ENCODE measurements at places on chromosomes 4 and X.

DNA sequence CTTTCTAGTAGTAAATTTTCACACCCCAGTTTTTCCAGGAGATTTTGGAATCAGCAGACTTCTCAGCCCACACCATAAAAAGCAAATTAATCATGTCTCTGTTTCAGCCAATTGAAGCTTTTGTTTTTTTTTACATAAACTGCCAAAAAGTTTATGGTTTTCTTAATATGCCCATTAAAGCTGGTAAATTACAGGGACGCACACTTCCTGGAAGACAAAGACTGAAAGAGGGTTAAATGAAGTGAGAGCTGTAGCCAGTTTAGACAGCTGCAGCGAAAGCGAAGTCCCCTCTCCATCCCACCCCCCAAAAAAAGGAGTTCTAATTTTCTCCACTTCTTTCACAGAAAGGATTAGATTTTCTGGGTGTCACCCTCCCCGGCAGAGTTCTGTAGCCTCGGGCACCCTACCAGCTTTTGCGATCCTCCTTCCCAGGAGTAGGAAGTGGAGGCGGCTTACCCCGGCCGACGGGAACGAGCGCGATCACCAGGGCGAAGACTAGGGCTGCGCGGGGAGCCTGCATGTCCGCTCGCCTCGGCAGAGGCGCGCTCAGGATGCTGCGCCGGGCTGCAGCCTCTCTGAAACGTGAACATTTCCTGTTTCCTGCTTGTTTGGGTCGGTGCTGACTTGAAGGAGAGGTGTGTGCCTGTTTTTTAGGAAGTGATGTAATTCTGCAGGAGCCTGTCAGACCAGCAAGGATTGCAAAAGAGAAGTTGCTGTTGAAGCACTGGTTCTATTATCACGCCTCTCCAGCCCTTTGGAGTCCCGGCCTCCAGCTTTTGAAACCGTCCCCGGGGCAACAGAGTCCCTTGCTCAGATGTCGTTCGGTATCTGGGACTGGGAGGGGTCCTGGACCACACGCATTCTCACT is at the start of gene TMEM154:
Gene TMEM154 (minus strand): TSS at position 584 of the 868 bp plus-strand sequence. CDS start 64 bp downstream, at position 520.
- peak; percentile 16 for DNase-seq

DNA sequence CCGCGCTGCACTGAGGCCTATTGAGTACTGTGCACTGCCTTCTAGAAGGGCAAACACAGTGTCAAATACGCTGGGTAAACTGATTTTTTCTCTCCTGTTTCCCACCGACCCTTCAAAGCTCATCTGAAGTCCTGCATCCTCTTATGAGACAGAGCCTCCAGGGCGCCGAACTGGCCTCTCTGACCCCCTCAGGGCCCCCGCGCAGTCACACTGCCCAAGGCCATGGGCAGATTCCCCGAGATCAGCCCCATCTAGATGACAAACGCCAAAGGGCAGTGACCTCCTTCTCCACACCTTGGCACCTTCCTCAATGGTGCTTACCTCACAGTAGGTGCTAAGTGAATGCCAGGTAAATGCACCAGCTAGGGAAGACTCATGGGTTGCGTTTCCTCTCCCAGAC is 34.4 kb downstream of the CHST7 start:
- DNase-seq: no peak

- DNase-seq: no peak
Measured at GRCh38 chr4:189090174-189090814, 850.4 kb upstream of the FRG1 start.

DNA sequence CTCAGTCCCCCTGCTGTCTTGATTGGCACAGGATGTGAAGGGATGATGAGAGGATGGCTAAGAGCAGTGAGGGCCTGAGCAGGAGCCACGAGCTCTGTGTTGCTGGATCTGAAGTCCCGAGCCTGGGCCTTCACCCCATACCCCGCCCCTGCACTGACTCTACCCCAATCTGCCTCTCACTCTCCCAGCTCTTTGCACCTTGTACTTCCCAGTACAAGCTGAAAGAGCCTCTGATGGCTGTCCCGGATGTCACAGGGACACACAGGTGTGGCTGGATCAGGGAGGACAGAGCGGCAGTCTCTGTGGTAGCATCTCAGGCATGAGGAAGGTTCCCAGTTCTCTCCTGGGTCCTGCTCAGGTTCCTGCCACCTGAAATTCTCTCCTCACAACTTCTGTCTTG is 103.6 kb downstream of the CHIC2 start:
- DNase-seq: no peak

DNA sequence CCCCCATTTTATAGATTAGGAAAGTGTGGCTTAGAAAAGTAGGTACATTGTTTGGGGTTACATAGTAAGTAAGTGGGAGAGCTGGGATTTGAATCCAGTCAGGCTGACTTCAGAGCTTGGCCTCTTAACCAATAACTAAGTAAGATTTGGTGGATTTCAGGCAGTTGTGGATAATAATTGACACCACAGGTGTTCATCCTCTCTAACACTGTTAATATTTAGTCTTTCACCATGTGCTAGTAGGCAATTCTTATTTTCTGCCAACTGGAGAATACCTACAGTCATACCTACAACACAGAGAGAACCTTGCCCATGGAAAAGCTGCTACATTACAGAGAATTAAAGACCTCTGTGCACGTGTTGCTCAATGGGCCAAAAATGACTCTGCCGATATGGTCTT is 89.5 kb downstream of the DIAPH2 start:
- no peak for DNase-seq

DNA sequence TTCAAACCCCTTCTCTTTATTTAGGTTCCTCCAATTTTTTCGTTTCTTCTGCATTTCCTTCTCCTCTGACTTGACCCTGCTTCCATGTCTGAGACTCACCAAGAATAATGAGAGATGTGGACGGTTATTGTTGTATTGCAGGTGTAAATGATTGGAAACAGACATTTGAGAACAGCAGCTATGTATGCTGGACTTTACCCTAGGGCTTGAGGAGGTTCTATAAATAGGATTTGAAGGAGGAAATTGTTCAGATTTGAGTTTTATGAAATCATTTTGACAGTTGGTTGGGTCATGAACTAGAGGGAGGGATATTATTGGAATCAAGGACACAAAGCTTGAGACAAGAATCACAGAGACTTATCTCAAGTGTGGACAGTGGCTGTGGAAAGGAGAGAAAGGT is 614.6 kb upstream of the CPEB2 start:
- DNase-seq: no peak

- no peak for DNase-seq
Measured at GRCh38 chr4:112213091-112213490, 18.5 kb upstream of the AP1AR start.

DNA sequence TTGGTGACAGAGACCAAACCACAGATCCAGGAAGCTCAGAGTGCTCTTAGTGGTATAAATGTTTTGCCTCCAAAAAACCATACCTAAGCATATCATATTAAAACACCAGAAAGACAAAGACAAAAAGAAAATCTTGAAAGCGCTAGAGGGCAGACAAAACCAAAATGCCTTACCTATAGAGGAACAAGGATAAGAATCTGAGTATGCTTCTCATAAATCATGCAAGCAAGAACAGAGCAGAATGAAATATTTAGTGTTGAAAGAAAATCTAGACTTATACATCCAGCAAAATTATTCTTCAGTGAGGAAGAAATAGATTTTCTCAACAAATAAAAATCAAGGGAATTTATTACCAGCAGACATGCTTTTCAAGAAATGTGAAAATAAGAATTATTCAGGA is 941.0 kb upstream of the INTU start:
- DNase-seq: no peak

- no peak for DNase-seq
Measured at GRCh38 chr4:145804116-145804515, 124.2 kb downstream of the C4orf51 start.

GRCh38 chrX:85992811-85993229 is 54.5 kb downstream of the CHM start:
- no peak for DNase-seq

GRCh38 chr4:156558373-156559025 is 413.1 kb downstream of the PDGFC start:
- no peak for DNase-seq

DNA sequence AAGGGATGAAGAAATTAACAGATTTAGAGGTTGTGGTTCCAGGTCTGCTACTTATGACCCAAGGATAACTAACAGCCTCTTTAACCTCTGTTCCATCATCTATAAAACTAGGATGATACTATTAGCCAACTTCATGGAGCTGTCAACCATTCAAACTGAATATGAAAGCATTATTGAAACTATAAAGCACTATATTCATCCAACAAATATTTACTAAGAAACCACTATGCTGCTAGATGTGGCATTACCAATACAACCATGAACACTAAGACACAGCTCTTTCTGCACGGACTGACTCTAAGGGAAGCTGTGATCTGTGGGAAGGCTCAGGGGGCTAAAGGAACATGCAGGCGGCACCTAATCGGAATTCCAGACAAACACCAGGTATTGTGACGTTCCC is 66.0 kb downstream of the APBB2 start:
- no peak for DNase-seq

DNA sequence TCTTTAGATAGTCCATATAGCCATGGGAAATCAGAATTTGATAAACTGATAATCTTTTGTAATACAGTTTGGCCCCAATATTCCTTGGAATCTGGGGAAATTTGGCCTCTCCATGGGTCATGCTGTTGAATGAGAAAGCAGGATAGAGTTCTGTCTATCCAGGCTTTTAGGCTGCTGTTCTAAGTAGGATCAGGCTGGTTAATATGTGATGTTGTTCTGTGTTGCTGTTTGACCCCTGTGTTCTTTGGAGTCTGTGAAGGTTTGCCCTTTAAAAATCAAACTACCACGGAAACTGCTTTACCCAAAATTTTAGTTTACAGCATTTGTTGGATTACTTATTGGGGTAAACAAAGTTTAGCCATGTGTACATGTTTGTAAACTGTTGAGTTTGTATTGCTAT is 114.5 kb downstream of the ZNF330 start:
- DNase-seq: no peak

- no peak for DNase-seq
Measured at GRCh38 chr4:70583952-70584834, 7.9 kb upstream of the AMBN start.

DNA sequence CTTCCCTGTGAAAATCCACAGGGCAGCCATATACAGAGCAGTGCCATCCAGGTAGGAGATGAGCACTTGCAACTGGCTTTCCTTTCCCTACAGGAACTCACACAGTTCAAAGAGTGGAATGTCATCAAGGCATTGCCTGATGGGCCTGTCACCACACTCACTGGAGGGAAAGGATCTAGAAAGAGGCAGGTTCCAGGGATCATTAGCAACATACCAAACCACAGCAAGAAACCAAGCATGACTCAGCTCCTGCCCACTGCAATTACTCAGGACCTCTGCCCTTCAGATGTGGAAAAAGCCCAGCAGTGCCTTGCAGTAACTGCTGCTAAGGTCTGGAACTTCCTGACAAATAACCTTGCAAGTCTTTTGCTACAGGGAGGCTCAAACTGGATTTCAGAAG is 101.2 kb downstream of the ZNF674 start:
- no peak for DNase-seq

DNA sequence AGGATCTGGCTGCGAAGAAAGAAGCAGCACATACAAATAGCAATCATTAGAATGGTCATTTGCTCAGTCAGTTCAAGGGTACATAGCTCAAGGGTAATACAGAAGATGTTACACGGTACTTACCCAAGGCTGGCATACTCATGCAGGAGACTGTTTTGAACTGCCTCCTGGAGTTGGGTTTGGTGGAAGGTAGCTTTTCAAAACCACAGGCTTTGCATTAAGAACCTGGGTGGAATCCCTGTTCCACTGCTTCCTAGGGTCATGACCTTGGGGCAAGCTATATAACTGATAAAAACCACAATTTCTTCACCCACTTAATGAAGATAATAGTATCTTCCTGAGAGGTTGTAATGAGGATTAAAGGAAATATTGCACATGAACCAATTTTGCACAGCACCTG is 36.5 kb downstream of the TBC1D9 start:
- DNase-seq: no peak

- DNase-seq: no peak
Measured at GRCh38 chr4:183905081-183905592, at the start of gene STOX2. STOX2 (plus strand) TSS chr4:183905307; CDS start chr4:183906791, 1,484 bp downstream.

- no peak for DNase-seq
Measured at GRCh38 chr4:10677796-10678497, 6.6 kb downstream of the CLNK start.
